Endothelial cell of coronary artery (primary cell): ENCODE measurements at places on chromosomes 11 and 22. TPM values are rescaled to one million over a fixed set of nuclear protein-coding genes. Genes with fewer than 3 reads are reported as not detected.

The GPR83 gene
- total RNA-seq, result 0.09 TPM in 1 of 2 replicates, not detected in the other

The OR2D3 gene
- not detected in 2 replicates for total RNA-seq

The SMDT1 gene
- total RNA-seq, result 11.1 and 13.6 TPM in 2 replicates

The NCAM1 gene
- 0.09 and 0.45 TPM in 2 replicates for total RNA-seq

The HBG2 gene
- total RNA-seq, result 0.18 TPM in 1 of 2 replicates, not detected in the other
